Nucleus accumbens (tissue), 56 donors: ENCODE measurements at places on chromosomes 6 and 20.

GRCh38 chr20:50635676-50636600 lies 55.4 kb downstream of the RIPOR3 start:
- peak; percentile 0 for DNase-seq

DNA sequence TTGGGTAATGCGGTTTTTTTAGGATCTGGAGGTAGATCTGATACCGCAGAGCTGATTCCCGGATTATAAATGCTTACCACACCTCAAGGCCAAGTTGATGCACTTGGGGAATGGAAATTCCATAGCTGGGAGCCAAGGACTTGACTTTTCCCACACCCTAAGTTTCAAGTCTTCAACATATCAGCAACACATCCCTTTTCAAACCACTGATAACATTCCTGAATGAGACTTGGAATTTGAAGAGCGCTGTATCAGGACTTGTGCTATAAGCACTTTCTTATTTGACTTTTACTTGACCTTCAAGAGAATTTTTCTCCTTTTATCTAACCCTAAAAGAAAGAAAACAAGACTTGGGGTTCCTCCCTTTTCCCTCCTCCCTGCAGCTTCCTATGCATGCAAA lies 90.6 kb upstream of the NAA20 start:
- no peak for DNase-seq

DNA sequence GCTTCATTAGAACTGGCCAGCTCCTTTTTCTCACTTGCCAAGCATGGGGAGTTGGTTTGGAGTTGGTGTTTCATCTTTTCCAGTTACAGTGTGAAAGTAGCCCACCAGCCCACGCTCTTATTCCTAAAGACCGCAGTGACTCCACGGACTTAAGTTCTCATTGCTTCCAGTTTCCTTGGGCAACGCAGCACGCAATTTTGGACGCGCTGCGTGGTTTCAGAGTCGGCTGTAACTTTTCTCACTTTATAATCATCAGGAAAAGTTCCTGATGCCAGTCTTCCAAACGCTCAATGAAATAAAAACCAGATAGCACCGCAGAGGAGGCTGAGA lies 381 bp upstream of the PEX7 start:
- DNase-seq = no peak

- no peak for DNase-seq
These were observed 245.5 kb downstream of the TAF4 start for GRCh38 chr20:61819921-61820825.

- DNase-seq = no peak
These were observed 130.4 kb downstream of the GJA10 start for GRCh38 chr6:90024633-90025032.

DNA sequence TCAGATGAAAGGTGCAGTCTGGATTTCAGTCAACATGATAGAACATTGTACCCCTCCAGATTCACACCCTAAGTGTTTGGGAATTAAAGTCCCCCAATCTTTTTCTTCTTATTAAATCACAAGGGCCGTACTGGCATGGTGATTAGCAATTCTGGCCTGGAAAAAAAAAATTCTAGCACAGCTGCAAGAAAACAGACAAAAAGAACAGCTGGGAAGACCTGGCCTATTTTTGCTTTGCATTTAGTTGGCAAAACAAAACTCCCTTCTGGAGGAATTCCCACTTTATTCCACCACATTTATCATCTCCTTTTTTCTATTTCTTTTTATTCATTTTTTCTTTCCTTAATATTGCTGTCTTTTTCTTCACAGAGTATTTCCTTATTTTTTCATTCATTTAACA lies 39.8 kb upstream of the AKAP12 start:
- DNase-seq = no peak
